ENCODE measurements at places on chromosomes 11 and 22.

DNA sequence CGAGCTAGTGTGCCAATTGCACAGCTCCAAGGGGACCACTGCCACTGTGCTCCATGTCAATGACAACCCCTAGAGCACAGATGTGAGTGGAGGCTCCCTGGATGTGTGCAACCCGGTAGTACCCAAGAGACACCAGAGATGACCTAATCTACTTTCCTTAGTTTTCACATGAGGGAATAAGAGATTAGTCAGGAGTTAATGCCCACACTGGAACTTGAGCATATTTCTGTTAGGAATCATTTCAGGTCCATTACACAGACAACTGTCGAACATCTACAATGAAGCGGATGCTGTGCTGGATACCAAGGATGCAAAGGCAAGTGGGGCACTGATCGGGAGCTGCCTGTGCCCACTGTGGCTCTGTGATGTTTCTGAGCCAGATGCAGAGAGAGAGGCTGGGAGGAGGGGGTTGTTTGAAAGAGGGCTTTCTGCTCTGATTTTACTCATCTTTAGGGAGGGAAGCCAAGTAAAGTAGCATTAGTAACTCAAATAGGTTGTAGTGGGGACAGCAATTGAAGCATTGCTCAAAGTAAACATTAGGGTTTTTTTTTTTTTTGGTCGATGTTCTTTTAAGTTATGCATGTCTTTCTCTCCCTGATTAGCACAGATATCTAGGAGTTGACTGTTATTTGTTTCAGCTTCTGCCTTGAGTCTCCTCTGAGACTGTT is 82.5 kb upstream of the SORL1-AS1 start:
- DNase-seq = no peak

GRCh38 chr11:5499671-5500070 is 10.1 kb downstream of the UBQLN3 start:
- no peak for DNase-seq

DNA sequence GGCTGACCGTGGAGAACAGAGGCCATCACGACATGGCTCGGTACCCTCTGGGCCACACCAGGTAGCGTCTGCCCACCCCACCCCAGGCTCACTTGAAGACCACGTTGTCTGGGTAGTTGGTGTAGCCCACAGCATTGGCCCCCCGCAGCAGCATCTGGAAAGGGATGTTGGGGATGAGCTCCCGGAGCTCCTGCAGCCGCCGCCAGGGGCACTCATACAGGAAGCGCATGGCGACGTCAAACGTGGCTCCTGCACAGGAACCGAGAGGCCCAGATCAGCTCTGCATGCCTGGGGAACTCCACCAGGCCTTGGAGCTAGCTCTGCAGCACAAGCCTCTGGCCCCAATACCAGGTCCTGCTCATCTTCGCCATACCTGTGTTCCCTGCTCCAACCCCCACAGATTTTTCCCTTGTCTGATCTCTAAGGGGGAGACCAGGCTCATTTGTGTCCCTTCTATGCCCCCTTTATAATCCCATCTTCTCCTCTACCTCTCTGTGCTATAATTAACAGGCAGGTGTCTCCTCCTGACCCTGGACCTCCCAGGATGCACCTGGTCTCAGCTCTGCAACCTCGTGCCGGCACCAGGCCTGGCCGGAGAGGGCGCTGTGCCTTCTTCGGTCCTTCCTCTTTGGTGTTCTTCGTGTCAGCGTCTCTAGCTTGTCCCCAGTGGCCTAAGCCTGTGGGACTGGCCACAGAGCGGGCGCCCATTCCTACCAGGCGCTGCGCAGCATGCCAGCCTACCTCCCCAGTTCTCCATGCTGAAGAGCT is 5.0 kb upstream of the LRFN4 start:
- no peak for DNase-seq

GRCh38 chr11:80096736-80097135 is 655.9 kb upstream of the TENM4 start:
- DNase-seq = no peak

DNA sequence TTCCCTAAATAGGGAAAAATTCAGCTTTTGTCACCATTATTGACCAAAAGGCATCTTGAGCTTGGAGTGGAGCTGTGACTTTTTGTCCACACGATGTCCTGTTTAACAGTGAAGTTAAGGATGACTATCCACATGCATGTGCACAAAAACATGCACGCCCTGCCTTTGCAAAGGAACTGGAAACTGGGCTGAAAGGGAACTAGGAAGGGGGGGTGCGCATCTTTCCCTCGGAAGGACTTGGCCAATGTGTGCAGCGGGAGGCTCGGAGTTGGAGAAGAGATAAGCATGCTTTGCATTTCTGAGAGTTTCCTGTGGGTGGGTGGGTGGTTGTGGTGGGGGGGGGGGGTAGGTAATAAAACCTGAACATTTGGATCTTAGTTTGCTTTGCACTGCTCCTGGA is 411 bp upstream of the KIRREL3 start:
- no peak for DNase-seq

DNA sequence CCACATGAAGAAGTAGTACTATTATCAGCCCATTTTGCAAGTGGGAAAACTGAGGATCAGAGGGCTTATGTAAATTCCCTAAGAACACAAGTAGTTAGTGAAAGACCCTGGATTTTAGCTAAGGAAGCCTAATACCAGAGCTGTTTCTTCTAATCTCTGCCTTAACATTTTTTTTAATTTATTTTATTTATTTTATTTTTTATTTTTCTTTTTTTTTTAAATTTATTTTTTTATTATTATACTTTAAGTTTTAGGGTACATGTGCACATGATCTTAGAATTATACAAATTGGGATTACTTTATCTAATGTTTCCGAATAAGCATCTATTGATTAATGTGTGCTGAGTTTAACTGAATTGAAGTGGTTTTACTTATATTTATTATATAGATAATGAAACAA is 1015.3 kb downstream of the LRRC4C start:
- no peak for DNase-seq

GRCh38 chr11:28636566-28636965 is 528.4 kb downstream of the METTL15 start:
- DNase-seq = no peak

- DNase-seq = no peak
Measured at GRCh38 chr11:69576069-69576782, 64.7 kb upstream of the CCND1 start.

DNA sequence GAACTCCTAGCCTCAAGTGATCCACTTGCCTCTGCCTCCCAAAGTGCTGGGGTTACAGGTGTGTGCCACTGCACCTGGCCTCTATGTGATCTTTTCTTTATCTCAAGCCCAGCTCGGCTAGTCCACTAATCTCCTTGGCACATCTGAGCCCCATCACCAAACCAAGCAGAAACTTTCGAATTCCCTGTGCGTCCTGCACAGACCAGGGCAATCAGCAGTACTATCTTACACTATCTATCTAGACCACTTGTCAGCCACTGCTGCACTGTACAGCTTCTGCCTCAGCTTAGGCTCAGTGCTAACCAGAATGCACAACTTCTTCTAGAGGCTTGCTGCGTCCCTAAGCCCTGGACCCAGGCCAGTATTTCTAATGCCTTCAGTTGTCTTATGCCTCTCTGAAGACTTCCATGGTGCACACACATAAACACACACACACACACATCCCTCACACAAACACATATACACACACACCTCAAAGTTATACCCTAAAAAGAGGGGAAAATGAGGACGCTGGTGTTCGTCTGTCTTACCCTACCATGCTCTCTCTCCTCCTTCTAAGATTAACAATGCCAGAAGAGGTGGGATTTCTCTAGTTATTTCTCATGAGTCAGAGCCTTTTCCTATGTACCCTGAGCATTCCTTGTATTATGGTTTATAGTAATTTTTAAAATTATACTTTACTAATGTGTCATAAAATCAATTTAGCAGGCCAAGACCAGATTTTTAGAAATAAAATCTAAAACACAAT is 59.3 kb upstream of the FAM181B start:
- DNase-seq = no peak

DNA sequence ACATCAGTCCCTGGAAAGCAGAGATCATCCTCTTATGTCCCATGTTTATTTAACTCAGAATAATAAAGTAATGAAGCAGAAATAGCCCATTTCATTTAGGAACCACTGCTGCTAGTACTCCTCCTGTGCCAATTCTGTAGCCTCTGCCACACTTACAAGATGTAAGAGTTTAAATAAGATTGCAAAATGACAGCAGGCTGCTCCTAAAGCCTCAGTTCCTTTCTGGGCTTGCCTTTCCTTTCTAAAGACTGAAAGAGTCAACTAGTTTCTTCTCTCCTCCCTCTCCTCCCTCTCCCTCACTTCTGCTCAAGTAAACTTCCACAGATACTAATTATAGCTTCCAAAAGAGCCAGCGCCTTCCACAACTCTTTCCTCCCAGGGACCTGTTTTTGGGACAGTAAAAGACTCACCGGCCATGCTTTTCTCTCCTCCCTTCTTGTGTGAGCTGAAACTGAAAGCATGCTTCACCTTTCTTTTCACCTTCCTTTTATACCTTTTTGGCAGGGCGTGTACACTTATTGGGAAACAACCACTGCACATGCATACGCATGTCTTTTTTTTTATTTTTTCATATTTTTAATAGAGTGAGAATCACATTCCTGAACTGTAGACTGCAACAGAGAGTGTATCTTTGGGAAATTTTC is 26.1 kb upstream of the CARD16 start:
- no peak for DNase-seq

GRCh38 chr11:100964435-100964834 is 165.2 kb downstream of the PGR start:
- DNase-seq = no peak

GRCh38 chr22:22871536-22872278 is 15.9 kb upstream of the IGLL5 start:
- no peak for DNase-seq

DNA sequence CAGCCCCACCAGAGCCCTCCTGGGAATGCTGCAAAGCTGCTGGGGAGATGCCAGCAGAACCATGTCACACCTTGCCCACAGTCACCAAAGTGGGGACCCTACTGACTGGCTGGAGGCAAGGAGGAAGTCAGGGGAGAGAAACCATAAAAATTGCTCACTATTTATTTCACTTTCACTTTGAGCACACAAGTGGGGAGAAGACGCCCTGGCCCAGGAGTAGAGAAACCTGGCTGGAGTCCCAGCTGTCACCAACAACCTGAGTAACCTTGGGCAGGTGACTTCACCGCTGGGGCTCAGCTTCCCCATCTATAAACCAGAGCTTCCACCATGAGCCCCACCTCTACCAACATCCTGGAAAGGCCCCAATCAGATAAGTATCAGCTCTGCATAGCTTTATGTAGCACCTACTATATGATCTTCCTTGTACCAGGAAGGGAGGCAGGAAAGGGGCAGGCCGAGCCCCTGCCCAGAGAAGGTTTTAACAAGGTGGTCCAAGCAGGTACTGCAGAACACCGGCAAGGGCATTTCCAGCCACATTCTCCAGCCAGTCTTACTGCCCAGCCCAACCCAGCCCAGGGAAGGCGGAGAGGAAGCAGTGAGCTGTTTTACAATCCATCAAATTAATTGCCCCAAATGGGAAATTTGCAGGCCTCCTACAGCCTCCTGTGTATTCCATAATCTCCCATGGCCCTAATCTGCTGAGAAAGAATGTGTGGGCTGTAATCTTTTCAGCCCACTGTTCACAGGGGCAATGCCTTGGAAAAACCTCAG is 27.6 kb downstream of the PLEKHA7 start:
- no peak for DNase-seq

DNA sequence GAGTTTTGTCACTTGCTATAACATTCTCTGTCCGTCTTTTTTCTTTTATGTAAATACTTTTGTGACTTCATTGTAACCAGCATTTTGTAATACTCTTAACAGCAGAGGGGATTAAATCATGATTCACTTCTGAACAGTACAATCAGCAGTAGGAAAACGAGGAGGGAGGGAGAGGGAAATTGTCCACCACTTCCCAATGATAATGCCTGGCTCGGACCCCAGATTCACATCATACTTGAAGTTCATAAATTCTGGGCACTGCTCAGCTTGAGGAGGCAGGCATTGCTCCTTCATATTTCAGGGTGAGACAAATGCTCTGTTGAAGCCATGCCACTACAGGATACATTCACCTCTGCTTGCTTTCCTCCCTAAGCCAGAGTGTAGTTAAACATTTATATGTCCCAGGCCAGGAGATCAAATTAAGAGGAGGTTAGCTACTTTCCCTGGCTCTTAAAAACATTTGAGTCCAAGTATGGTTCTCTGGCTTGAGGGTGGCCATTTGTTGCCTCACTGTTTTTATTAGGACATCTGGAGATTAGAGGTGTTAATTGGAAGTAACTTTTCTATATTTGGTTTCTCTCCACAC is 129.0 kb upstream of the LDLRAD3 start:
- no peak for DNase-seq

- no peak for DNase-seq
Measured at GRCh38 chr11:103906291-103906867, 130.1 kb upstream of the DDI1 start.

DNA sequence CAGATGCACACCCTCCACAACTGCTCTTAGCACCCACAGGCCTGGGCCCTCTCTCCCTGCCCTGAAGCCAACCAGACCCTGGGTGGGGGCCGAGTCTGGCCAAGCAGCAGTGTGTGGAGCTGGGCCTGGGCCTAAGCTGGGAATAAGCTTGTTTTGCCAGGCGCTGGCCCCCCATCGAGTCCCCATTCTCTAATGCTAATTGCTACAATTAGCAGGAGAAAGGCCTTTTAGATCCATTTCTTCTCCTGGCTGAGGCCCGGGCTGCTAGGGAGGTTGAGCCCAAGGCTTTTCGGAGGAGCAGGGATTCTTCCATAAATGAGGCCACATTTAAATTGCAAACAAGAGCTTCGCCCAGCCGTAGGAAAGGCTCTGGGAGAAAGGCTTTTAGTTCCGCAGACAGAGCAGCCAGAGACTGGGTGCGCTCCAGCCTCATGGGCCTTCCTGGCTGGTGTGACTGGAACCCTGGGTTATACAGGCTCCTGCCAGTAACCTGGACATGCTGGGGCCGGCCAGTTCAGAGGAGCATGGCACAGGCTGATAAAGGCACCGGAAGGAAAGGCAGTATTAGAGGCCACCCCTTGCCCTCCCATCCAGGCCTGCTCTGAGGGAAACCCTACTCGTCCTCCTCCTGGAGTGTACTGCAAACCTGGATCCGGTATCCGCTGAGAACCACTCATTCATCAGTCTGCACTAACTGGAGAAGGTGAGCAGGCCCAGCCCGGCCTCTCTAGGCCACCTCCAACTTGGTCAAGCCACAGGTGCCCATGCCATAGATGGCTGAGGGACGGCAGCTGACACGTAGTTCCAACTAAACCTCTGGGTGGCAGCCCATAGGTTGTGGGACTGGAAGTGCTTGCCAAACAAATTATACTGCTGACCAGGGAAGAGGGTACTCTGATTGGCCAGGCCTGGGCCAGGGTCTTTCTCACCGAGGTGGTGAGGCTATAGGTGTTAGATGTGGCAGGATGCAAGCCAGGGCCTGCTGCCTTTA is 6.2 kb downstream of the KCNQ1OT1 start:
- DNase-seq = peak; percentile 41
